ENCODE measurements at places on chromosomes 2 and 18.

DNA sequence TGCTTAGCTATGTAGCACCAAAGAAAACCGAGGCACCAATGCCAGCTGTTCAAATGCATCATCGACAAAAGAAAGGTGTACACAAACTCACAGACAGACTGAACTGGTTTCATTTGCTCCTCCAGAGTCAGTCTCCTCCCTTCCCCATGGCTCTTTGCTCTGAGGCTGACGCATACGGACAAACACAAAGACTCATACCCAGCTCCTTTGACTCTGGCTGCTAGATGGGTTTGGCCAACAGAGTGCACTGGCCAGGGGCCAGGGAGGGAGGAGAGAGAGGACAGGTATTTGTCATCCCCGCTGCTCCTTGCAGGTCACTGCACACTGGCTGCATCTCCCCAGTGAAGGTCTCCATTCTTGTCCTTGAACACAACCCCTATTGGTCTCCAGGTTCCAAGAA lies 40.7 kb downstream of the DNER start:
- DNase-seq, result no peak

DNA sequence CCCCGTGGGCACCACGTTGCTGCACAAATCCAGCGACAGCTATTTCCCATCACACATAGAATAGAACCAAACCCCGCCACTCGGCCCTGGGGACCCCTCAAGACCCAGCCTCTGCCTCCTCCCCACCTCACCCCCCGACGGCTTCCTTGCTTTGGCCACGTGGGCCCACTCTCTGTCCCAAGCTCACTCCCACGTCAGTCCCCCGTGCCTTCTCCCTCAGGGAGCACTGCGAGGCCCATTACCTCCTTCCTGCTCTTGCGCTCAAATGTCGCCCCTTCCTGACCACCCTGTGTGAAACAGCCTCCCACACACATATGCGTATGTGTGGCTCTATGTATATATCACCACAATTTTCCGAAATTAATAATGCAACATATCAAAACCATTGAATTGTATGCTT lies 239.7 kb downstream of the SH3BP4 start:
- DNase-seq, result no peak

DNA sequence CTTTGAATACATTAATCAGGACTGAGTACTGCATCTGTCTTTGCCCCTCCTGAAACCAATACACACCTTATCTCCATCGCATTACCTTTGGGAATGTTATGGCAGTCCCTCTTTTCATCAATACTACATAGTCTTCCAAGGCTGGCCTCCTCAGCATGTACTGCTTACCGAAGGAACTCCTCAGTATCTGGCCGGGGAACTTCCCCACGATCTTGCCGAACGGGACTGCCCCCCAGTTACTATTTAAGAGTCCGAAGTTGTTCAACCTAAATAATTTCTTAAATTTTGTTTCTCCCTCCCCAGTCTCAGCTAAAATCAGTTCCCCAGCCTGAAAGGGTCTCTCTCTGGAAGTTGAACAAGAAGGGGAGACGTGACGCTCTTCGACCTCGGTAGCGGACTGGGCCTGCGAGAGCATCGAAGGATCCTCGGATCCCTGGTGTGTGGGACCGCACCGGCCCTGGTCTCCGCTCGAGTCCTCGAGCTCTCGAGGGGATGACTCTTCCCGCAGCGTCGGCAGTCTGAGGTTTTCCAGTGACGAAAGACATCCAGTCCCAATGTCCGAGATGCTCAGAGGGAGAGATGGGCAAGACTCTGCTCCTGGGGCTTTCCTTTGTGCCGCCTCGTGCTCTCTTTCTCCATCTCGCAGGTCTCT lies 489 bp downstream of the TRMT61B start:
- no peak for DNase-seq

GRCh38 chr2:212832211-212833195 lies 293.9 kb upstream of the ERBB4 start:
- DNase-seq, result no peak
